GM04504 (cell line): ENCODE measurements at places on chromosomes 16 and 17.

GRCh38 chr16:20901068-20901435 lies 481 bp downstream of the LYRM1 start:
- DNase-seq, result no peak

GRCh38 chr17:43354371-43354770 lies 44.4 kb upstream of the ARL4D start:
- no peak for DNase-seq

GRCh38 chr17:2385240-2386210 lies 15.3 kb downstream of the MNT start:
- no peak for DNase-seq

- DNase-seq, result no peak
Observed at GRCh38 chr17:15660077-15660476, 24.0 kb downstream of the TRIM16 start.

GRCh38 chr17:82963104-82963950 lies 116.1 kb upstream of the METRNL start:
- DNase-seq, result peak; percentile 66

GRCh38 chr16:46884513-46885293 lies 541 bp downstream of the GPT2 start:
- DNase-seq, result no peak

- DNase-seq, result no peak
Observed at GRCh38 chr17:65531256-65532100, 30.0 kb downstream of the AXIN2 start.

- DNase-seq, result no peak
Observed at GRCh38 chr16:53583401-53583800, 80.4 kb upstream of the AKTIP start.

DNA sequence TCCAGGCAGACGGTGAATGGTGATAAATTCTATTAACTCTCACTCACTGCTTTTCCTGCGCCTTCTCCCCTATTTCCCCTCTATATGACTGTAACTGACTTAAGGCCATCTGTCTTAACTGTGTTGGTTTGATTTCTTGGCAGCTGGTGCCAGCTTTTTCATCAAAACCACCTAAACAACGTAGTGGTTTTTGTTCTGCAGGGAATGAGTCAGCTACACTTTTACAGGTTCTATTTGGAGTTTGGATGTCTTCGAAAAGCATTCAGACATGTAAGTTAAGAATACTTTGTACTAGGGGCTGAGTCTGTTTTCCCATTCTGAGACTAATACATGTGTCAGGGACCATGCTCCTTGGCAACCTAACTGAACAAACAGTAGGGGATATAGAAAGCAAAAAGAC lies 8.5 kb downstream of the REXO5 start:
- DNase-seq, result no peak

- no peak for DNase-seq
Observed at GRCh38 chr16:10003486-10003885, 178.7 kb downstream of the GRIN2A start.

- no peak for DNase-seq
Observed at GRCh38 chr17:33342025-33342424, 48.9 kb upstream of the ASIC2 start.

GRCh38 chr17:44927696-44928095 lies 12.4 kb upstream of the GFAP start:
- no peak for DNase-seq

DNA sequence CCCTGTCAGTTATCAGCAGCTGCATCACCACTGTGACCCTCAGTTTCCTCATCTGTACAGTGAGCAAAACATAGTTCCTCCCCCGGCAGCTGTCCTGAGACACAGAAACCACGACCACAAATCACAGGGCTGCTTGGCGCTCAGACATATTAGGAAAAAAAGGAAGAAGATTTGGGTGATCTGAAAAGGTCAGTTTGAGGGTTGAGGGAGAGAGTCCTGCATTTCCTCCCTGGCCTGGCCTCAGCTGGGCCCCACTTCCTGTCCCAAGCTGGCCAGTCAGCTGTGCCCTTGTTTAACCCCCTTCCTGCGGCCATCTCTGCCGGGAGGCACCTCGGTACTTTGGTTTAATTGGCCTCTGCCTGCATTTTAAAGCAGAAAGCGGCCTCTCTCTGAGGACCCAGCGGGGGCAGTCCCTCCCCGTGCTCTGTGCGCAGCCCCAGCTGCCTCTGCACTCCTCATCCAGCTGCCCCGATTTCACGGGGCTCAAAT lies 24.0 kb upstream of the CIBAR2 start:
- DNase-seq, result no peak

DNA sequence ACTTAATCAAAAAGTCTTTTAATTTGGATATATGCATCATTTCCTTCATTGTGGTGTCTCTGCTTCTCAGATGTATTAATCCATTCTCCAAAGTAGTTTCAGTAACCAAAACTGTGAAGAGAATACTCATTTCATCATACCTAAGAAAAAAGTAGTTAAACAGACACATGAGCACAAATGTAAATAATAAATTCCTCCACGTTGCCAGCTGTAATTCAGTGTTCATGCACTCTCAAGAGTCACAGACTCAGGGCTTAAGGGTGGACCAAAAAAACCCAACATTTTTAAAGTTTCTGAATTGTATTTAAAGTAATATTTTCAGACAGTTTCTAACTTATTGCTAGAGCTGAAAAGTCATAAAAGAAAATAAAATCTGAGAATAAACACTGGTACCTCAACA lies 19.0 kb downstream of the POLG2 start:
- DNase-seq, result no peak

- DNase-seq, result no peak
Observed at GRCh38 chr16:82963653-82964052, 336.9 kb downstream of the CDH13 start.
